ENCODE measurements at places on chromosomes 6 and 20. TPM values are rescaled to one million over a fixed set of nuclear protein-coding genes. Genes with fewer than 3 reads are reported as not detected.

DNA sequence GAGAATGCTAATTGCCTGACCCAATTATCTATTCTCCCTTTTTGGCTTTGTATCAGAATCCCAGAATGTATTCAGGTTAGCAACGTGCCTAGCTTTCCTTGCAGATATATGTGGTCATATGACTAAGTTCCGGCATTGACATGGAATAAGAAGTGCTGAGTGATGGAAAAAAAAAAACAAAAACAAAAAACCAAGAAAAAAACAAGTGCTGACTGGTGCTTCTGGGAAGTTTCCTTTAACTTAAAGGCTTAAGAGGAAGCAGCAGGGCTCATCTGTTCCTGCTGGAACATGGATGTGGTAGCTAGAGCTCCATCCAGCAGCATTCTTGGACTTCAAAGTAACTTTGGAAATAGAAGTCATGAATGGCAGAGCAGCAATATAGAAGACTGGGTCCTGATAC is 10.4 kb upstream of the RPF2 start:
- no peak for DNase-seq

DNA sequence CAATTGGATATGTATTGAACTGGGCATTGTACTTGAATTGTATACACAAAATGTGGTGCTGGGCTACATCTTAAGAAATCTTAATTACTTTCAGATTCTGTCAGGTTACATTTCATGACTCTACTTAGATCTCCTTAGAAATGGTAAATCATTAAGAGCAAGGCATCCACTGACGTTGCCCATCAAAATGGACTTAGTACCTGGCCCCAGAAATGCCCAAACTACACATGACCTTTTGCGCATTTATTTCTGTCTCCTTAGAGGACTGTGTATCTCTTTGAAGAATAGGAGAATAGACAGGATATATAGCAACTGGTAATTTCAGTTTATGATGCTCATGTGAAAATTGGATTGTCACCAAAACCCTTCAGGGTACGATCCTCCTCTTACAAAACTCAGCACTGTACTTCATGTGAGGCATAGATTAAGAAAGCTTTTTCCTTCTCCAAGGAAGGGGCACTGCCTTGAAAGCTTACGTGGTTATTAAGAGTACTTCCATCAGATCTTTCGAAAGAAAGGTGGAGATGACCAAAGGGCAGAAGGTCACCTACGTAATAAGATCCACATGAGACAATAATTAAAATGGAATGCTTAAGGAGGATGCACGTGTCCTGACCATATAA is 61.4 kb upstream of the BMP2 start:
- DNase-seq, result no peak

Gene PTGIS
- polyA plus RNA-seq, result 30.8 TPM

Gene UBD
- polyA plus RNA-seq, result 1.3 TPM
